ENCODE measurements at places on chromosomes 6 and 20.

GRCh38 chr6:132937466-132937906 lies 123.1 kb downstream of the RPS12 start:
- DNase-seq: no peak

DNA sequence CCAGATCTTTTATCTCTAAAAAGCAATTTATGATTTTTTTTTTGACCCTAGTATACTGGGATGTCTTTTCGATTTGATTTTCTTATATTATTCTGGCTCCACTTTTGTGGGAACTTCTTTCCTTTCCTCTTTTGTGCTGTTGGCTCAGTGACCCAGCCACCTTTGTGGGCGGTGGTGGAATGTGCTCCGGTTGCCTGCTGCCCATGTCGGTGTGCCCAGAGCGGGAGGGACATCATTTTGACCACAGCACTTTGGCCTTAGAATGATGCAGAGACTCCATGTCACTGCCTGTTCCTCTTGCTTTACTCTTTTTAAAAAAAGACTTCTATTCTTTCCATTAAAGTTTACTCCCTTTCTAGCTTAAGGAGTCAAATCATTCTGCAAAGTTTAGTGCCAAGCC lies 198.0 kb downstream of the FARS2 start:
- no peak for DNase-seq

DNA sequence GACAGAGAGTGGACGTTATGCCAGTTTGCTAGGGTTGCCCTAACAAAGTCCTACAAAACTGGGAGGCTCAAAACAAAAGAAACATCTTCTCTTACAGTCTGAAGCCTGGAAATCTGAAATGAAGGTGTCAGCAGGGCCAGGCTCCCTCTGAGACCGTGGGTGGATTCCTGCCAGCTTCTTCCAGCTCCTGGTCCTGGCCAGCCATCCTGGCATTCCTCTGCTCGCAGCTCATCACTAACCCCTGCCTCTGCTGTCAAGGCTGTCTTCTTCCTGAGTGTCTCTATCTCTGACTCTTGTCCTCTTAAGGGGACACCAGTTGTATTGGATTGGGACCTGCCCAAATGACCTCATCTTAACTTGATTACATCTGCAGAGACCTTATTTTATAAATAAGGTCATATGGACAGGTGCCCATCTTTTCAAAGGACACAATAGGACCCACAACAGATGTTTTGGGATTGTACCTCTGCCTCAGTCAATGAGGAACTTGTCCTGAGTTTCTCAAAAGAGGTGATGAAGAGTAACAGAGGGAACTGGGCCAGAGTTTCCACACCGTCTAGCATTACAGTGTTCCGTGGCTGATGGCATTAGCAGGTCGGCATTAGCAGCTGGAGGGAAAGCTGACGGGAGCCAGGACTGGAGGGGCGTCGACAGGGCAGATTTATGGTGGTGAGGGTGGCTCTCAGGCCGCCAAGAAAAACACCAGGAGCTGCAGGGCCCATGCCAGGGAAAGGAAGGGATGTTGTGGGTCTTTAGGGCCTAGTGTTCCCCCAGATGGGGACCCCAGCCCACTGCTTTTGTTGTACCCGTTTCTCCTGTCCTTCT lies 157.3 kb downstream of the TBXT start:
- DNase-seq: no peak

GRCh38 chr20:19981031-19981451 lies 36.1 kb upstream of the NAA20 start:
- DNase-seq: no peak

- no peak for DNase-seq
Observed at GRCh38 chr6:11769244-11769643, 9.4 kb downstream of the ADTRP start.

- no peak for DNase-seq
Observed at GRCh38 chr6:157988700-157989063, 7.0 kb downstream of the SYNJ2 start.

DNA sequence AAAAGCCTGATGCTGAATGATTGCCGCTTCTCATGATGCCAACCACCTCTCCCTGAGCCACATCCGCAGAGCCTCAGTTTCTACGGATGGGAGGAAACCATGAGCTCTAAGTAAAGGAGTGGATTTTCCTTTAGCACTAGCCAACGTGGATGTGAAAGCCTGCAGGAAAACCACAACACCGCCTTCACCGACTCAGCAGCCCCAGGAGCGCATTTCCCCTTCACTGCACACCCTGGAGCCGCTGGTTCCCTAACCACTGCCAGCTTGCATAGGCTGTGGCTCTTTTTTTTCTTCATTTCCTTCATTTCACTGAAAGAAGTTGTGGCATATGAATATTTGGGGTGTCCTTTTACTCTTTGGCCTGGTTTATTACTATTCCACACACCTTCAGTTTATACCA lies 50.5 kb upstream of the SSTR4 start:
- no peak for DNase-seq

GRCh38 chr6:99096170-99096569 lies 148.4 kb upstream of the FBXL4 start:
- DNase-seq: no peak

DNA sequence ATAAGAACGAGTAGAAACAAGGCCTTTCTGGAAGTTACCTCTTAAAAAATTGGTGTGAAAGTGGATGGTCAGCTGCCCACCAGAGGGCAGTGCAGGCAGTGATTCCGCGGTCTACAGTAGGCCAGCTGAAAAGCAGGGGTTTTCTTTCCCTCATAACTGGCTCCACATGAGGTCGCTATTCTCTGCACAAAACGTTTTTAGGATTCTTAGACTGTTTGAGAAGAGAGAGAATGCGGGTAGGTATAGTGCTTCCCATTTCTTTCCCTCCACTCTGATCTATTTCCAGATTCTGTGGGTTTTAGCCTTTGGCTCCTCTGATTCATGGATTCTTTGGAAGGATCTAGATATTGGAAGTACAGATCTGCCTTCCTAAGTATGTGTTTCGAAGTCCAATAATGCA lies 14.2 kb downstream of the FIG4 start:
- DNase-seq: no peak

- DNase-seq: no peak
Observed at GRCh38 chr6:32621372-32621771, 15.8 kb upstream of the HLA-DQA1 start.

DNA sequence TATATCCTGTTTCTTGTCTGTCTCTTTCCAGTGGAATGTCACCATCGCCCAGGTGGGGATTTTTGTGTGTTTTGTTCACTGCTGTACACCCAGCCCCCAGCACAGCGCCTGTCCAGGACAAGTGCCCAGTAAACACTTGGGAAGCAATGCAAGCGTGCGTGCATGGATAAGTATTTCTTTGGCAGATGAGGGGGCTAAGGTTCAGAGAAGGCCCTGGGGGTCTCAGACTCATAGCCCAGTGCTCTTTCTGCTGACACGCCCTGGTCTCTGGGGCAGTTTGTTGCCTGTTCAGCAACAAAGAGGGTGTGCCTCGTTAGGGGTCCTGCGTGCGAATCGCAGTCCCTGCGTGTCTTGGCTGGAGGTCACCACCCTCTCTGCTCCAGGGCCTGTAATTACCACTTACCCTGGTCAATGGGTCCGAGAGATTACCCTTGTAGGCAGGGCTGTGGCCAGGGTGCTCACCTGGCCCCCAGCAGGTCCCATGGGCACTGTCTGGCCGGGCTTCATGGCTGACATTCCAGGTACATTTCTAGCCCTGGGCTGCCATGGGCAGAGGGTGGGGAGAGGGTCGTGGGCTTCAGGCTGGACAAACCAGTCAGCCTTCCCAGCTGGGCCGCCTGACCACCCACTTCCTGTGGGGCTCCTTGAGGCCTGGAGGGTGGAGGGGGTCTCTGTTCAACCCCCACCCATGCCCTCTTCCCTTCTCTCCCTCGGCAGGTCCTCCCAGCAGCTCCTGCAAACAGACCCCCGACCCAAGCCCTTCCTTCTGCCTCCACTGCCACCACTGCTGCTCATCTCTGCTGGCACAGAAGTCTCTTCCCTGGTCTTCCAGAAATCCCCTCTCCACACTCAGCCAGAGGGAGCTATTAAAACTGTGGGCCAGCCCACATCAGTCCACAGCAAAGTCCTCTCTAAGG lies 87.1 kb downstream of the CEBPB start:
- DNase-seq: no peak

GRCh38 chr20:36656733-36657132 lies 10.7 kb upstream of the SLA2 start:
- no peak for DNase-seq

- DNase-seq: no peak
Observed at GRCh38 chr6:170177772-170178560, 112.9 kb downstream of the DLL1 start.

DNA sequence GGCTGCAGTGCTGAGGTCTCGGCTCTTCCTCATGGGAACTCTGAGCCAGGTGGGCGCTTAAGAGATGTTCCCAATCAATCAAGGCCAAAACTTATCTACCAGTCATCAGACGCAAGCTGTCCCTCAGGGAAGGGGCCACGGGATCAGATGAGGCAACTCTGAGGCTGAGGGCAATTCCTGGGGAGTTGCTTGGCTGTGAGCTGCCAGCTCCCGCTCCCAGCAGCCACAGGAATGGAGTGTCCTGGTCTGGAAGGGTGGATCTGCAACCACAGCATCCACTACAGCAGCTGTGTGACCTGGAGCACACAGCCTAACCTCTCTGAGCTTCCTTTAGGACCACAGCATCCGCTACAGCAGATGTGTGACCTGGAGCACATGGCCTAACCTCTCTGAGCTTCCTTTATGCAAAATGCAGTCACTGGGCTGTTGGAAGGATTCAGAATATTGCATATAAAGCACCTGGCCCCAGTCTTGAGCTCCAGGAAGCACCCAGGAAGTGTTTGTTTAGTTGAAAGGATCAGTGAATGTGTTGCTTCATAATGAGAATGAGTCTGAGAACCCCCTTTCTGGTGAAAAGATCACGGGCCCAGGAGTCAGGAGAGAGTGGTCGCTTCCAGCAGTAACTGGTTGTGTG lies 60.9 kb downstream of the TFAP2C start:
- no peak for DNase-seq

- DNase-seq: no peak
Observed at GRCh38 chr20:38117635-38118034, 47.4 kb downstream of the TGM2 start.

- no peak for DNase-seq
Observed at GRCh38 chr6:37867756-37868446, 48.4 kb downstream of the ZFAND3 start.

GRCh38 chr6:27839626-27840475 lies 72.3 kb downstream of the OR2B2 start:
- no peak for DNase-seq

DNA sequence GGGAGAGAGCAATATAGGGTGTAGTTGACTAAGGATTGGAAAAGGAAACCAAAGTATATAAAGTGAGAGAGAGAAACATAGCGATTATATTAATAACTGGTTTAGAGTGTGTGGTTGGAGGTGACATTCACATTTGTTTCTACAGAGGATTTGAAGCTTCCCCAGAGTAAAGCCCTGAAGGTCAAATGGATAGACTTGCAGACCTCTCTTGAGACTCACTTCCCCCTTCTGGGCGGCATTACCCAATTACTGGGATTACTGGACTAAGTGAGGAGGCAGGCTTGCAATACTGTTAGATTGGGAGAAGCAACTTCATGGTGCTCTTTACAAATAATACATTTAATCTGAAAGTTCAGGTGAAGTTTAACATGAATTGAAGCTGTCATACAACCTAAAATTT lies 10.7 kb downstream of the FIG4 start:
- no peak for DNase-seq

DNA sequence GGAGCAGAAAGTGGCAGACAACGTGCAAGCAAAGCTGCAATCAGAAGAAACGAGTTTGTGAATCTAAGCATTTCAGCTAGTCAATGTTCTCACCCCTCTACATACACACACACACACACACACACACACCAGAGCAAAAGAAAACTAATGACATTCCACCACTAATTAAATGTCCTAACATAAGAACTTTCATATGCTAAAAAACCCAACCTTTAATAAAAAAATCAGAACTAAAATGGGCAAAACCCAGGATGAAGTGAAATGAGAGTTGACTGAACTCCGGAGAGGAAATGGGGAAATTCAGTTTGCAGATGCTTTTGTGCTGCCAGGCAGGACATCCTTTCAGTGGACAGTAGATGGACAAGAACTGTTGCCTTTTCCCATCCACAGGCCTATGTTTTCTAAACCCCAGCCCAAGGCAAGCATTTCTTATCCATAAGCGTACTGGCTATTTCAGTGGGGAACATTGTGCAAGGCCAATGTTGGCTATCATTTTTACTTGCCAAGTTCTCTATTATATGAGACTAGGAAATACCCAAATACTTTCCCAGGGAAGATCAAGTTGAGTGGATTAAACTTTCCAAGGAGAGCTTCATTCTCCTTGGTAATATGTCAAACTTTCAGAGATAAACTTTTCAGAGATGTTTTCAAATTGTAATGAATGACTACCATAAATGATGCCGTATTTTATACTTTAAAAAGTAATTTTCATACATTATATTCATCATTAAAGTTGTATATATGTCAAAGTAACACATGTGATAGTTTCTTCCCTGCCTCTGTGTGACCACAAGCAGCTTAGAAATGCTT lies 27.3 kb downstream of the RIN2 start:
- DNase-seq: no peak

DNA sequence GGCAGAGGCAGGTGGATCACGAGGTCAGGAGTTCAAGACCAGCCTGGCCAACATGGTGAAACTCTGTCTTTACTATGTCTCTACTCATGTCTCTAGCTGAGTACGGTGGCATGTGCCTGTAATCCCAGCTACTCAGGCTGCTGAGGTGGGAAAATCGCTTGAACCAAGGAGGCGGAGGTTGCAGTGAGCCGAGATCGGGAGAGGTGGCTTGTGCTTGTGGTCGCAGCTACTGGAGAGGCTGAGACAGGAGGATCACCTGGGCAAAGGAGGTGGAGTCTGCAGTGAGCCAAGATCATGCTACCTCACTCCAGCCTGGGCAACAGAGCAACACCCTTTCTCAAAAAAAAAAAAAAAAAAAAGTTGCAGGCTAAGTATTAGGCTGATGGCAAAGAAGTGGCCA lies 8.0 kb upstream of the WTAP start:
- no peak for DNase-seq

GRCh38 chr6:20186981-20187380 lies 25.3 kb downstream of the MBOAT1 start:
- no peak for DNase-seq

GRCh38 chr6:109091314-109092024 lies 3.2 kb downstream of the SESN1 start:
- no peak for DNase-seq

DNA sequence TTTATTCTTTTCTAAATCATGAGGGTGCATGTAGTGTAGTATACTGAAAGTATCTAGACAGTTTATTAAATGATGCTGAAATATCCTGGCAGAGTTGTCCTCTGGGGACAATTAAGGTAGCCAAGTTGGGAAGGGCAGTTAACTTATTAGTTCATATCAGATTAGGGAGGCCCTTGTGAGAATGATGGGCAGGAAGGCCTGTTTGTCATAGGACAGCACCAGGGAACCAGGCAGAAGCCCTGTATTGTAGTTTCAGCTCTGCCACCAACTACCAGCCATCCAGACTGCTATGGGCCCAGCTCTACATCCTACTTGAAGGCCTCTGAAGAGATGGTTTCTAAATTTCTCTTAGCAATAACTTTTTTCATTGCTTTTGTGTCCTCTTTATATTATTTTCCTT lies 4.0 kb downstream of the MYLIP start:
- no peak for DNase-seq

DNA sequence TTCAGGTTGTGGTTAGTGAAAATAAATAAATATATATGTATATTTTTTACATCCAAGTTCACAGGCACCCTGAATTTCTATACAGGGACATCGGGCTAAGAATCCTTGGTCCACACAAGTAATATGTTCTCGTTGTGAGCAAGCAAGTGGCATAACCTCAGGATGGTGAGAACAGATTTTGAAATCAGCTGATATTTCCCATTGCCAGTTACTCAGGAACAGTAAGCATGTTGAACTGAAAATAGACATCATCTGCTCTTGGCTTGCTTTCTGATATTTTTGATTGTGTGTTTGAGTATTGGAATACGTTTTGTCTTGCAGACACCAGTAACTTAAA lies 87.7 kb downstream of the TRMT6 start:
- DNase-seq: no peak

Measured in cortex of kidney (tissue), 1 donor.